ENCODE measurements at places on chromosomes 16 and 17.

GRCh38 chr16:9077091-9077809 is 14.2 kb upstream of the HAPSTR1 start:
- DNase-seq, result peak; percentile 48

- no peak for DNase-seq
These were observed 85.6 kb upstream of the NETO2 start for GRCh38 chr16:47229053-47230050.

GRCh38 chr16:68351991-68352431 is 41.2 kb downstream of the PRMT7 start:
- DNase-seq, result no peak

- DNase-seq, result no peak
These were observed 61.3 kb downstream of the NKD1 start for GRCh38 chr16:50609471-50609870.
